ENCODE measurements at places on chromosomes 6 and 20. TPM values are rescaled to one million over a fixed set of nuclear protein-coding genes. Genes with fewer than 3 reads are reported as not detected.

DNA sequence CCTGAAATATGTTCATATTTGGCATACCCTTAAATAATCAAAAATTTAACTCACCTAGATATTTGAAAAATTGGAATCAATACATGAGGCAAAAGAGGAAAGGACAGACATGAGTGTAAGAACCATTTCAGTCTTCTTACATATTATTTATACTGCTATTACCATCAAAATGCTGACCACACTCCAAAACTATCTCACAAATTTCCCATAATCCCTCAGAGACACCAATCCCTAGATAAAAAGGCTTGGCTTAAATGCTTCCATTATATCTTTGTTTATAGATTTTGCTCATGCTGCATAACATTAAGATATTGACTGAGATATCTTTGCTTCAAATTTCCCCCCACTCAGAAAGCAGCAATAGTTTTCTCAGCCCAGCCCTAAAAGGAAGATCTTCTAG is 11.7 kb upstream of the NT5DC1 start:
- no peak for DNase-seq
- peaks cover 5% of the 10 kb centered on the region for H3K27me3 ChIP-seq
- H3K27ac ChIP-seq: no peak overlapping the region
- H3K4me1 ChIP-seq: peaks cover 12% of the 10 kb centered on the region
- H3K4me3 ChIP-seq: no peak overlapping the region
- no peaks in the 10 kb centered on the region for H3K36me3 ChIP-seq

GRCh38 chr20:33423141-33423834 is 20.3 kb downstream of the SNTA1 start:
- DNase-seq: no peak
- H3K27me3 ChIP-seq: no peaks in the 10 kb centered on the region
- H3K36me3 ChIP-seq: no peaks in the 10 kb centered on the region
- no peak overlapping the region for H3K4me3 ChIP-seq
- H3K27ac ChIP-seq: no peak overlapping the region

DNA sequence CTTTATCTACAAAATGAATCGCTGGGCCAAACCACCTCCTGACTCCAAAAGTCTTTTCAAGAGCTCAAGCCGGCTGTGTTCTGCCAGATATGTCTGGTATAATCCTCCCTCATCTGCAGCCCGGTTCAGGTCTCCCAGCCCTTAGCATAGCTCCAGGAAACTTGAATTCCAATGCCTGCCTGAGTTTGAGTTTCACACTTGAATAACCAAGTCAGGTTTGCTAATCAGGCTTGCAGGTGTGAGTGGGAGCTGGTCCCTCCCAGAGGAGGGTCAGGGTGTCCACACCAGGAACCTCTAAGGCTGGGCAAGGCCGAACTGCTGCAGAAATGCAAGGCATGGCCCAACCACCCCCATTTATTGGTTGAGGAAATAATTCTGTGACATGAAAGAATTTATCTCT is 96.6 kb downstream of the TMEM242 start:
- peak overlapping the region; percentile 29 for H3K4me3 ChIP-seq
- no peaks in the 10 kb centered on the region for H3K36me3 ChIP-seq
- H3K4me1 ChIP-seq: peaks cover 55% of the 10 kb centered on the region
- no peak for DNase-seq

DNA sequence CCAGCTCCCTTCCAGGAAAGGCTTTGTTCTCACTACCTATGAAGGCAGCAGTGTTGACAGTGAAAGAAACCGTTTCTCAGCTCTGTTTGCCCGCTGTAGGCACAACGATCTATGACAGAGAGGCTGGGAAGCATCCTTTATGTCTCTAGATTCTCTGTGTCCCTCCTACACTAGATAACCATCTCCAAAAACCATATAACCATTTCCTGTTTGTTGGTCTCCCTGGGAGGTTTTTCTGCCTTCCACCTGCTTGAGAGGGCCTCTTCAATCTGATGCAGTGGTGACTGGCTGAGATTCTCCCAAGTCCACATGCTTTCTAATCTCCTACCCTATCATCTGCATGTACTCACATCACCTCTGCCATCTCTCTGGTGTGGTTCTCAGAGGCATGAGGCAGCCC is 32.0 kb upstream of the TMEM217 start:
- H3K27ac ChIP-seq: peak overlapping the region; percentile 89
- H3K4me3 ChIP-seq: peak overlapping the region; percentile 32
- peaks cover 54% of the 10 kb centered on the region for H3K36me3 ChIP-seq
- DNase-seq: peak; percentile 73
- peaks cover 59% of the 10 kb centered on the region for H3K4me1 ChIP-seq
- H3K27me3 ChIP-seq: no peaks in the 10 kb centered on the region

DNA sequence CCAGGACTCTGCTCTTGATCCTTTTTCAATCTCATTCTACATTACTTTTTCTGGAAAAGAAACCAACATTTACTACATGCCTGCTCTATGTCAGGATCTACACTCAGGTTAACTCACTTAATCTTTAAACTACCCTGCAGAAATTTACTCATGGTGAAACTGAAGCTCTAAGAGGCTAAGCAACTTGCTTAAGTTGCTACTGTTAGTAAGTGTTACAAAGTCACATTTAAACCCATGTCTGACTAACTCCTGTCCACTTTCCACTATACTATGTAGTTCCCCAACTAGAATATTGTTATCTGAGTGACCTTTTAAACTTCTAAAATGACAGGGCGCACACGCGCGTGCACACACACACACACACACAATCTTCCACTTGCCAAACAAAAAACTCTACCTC is 5.0 kb downstream of the CEP162 start:
- H3K36me3 ChIP-seq: peaks cover 4% of the 10 kb centered on the region
- H3K4me1 ChIP-seq: peaks cover 14% of the 10 kb centered on the region
- H3K27ac ChIP-seq: no peak overlapping the region
- no peak overlapping the region for H3K4me3 ChIP-seq
- DNase-seq: no peak

- H3K4me1 ChIP-seq: no peaks in the 10 kb centered on the region
- no peaks in the 10 kb centered on the region for H3K27me3 ChIP-seq
- no peak overlapping the region for H3K27ac ChIP-seq
- no peak for DNase-seq
Observed at GRCh38 chr6:164072240-164072666, 657.7 kb downstream of the QKI start.

DNA sequence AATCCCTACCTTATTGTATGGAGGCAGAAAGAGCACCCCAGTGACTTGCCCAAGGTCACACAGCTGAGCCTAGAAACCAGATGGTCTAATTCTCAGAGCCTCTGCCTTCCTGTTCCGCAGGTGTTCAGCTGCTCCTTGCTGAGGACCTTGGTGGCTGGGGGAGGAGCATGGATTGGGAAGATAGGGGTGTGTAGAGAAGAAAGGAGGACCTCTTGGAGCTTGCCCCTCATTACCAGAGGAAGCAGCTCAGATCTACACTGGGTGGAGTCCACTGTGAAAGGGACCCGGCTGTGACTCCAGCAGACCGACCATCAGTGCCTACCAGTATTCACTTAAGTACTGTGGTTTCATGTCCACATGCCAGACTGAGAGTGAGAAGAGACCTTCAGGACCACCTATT is 15.2 kb downstream of the FOXP4 start:
- no peaks in the 10 kb centered on the region for H3K36me3 ChIP-seq
- DNase-seq: no peak
- H3K27me3 ChIP-seq: peaks cover 48% of the 10 kb centered on the region
- no peak overlapping the region for H3K4me3 ChIP-seq

DNA sequence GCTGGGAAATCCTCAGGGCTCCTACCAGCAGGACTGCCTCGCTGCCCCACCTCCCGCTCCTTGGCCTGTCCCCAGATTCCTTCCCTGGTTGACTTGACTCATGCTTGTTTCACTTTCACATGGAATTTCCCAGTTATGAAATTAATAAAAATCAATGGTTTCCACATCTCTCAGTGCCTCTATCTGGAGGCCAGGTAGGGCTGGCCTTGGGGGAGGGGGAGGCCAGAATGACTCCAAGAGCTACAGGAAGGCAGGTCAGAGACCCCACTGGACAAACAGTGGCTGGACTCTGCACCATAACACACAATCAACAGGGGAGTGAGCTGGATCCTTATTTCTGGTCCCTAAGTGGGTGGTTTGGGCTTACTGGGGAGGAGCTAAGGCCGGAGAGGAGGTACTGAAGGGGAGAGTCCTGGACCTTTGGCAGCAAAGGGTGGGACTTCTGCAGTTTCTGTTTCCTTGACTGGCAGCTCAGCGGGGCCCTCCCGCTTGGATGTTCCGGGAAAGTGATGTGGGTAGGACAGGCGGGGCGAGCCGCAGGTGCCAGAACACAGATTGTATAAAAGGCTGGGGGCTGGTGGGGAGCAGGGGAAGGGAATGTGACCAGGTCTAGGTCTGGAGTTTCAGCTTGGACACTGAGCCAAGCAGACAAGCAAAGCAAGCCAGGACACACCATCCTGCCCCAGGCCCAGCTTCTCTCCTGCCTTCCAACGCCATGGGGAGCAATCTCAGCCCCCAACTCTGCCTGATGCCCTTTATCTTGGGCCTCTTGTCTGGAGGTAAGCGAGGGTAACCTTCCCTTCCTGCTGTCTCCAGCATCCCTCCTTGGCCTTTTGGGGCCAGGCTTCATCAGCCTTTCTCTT is at the start of gene CFB:
Gene CFB, plus strand, starts transcription at position 589 of the 863 bp plus-strand sequence. Its CDS starts 127 bp downstream, at position 716.
- no peak within 1 kb of the TSS for H3K27ac ChIP-seq
- peaks cover 4% of the 10 kb centered on the region for H3K27me3 ChIP-seq
- H3K4me1 ChIP-seq: no peaks in the 10 kb centered on the region
- no peak for DNase-seq

DNA sequence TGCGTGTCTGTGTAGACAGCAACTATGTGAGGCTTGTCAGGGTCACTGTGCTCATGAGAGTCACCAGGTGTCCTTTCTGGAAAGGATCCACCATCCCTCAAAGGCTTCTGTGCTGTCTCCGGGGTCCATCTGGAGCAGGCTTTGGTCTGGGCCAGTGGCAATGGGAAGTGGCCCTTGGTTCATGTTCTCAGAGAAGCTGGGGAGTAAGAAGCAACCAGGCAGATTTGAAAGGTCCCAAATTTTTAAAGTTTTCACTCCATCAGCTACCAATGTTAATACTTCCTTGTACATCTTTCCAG is 68.2 kb downstream of the GCNT2 start:
- no peak overlapping the region for H3K27ac ChIP-seq
- no peak for DNase-seq
- no peaks in the 10 kb centered on the region for H3K36me3 ChIP-seq
- peaks cover 7% of the 10 kb centered on the region for H3K4me1 ChIP-seq
- H3K27me3 ChIP-seq: no peaks in the 10 kb centered on the region

DNA sequence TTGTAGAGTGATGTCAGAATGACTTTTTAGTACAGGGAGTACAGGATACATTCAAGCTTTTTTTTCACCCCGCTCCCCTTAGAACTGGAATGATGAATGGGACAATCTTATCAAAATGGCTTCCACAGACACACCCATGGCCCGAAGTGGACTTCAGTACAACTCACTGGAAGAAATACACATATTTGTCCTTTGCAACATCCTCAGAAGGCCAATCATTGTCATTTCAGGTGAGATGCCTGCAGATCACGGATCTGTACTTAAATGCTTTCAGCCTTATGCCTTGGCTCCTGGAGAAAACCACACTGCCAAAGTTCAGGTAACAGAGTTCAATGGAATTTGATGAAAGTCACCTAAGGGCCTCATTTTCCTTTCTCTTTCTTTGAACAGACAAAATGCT is 8.5 kb downstream of the TNFAIP3 start:
- no peak for DNase-seq
- H3K27ac ChIP-seq: peak overlapping the region; percentile 28
- H3K36me3 ChIP-seq: peaks cover 87% of the 10 kb centered on the region
- H3K27me3 ChIP-seq: no peaks in the 10 kb centered on the region
- no peak overlapping the region for H3K4me3 ChIP-seq

DNA sequence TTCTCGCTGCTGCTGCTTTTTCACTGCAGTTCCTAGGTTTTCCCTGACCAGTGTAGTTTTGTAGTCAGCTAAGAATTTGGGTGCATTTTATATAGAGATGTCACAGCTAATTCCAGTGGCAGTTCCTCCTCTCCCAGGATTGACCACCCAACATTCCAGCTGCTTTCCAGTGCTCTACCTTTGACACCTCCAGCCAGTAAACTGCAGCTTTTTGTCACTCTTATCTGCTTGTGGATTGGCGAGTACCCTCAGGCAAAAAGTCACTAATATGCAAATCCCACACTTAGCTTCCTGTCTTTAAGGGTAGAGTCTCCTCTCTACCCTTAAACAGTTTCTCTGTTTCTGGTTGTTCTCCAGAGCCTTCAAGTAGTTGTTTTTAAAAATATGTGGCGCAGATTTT is 146.9 kb upstream of the KCNG1 start:
- no peaks in the 10 kb centered on the region for H3K36me3 ChIP-seq
- no peak overlapping the region for H3K4me3 ChIP-seq
- H3K4me1 ChIP-seq: no peaks in the 10 kb centered on the region

- no peak for DNase-seq
- no peaks in the 10 kb centered on the region for H3K27me3 ChIP-seq
- H3K4me1 ChIP-seq: peaks cover 56% of the 10 kb centered on the region
- H3K4me3 ChIP-seq: no peak overlapping the region
- H3K36me3 ChIP-seq: no peaks in the 10 kb centered on the region
Observed at GRCh38 chr6:45714006-45714730, 301.5 kb downstream of the CLIC5 start.

DNA sequence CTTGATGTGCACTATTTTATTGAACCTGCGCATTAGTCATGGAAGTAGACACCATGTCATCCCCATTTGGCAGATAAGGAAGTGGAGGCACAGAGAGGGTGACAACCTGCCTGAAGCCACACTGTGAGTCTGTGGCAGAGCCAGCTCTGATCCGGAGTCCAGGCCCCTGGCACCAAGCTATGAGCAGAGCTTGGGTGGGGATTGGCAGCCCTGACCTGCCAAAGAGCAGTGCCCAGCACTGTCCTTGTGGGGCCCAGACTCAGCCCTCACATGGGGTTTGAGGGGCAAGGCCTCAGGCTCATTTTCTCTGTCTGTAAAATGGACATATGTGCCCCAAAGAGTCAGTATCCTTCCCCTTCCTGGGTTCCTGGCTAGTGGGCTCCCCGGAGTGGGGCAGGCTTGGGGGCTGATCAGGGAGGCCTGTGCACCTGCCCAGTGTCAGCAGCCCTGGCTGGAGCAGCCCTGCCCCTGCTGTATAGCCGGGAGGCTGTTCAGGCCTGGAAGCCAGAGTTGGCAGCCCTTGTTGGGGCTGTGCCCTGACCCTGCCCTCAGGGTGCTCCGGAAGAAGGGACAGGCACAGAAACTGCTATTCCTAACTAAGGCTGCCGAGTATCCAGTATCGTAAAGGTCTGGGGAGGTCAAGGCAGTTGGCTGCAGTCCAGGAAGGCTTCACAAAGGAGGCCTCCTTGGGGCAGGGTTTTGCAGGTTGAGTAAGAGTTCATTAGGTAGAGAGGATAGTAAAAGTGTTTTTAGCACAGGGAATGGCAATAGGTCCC is 38.7 kb downstream of the TGM2 start:
- no peak for DNase-seq
- no peaks in the 10 kb centered on the region for H3K27me3 ChIP-seq
- H3K4me3 ChIP-seq: no peak overlapping the region
- H3K4me1 ChIP-seq: peaks cover 6% of the 10 kb centered on the region

CTCFL gene
- total RNA-seq: not detected

CST8 gene
- total RNA-seq: not detected

KIAA1755 gene
- total RNA-seq: not detected

GRIK2 gene
- not detected for total RNA-seq

RAD21L1 gene
- total RNA-seq: 0.27 TPM

COQ3 gene
- 8.3 TPM for total RNA-seq

SUMO4 gene
- 7.9 TPM for total RNA-seq

ABHD16B gene
- total RNA-seq: not detected

CCM2L gene
- total RNA-seq: not detected
